ENCODE measurements at places on chromosomes 13 and 19. TPM values are rescaled to one million over a fixed set of nuclear protein-coding genes. Genes with fewer than 3 reads are reported as not detected.

- no peak for DNase-seq
Observed at GRCh38 chr19:41422456-41422855, 4.7 kb downstream of the B3GNT8 start.

- DNase-seq, result no peak
Observed at GRCh38 chr19:6826281-6826920, 53.9 kb downstream of the VAV1 start.

GRCh38 chr19:41595258-41595889 is 19.4 kb downstream of the CEACAM21 start:
- DNase-seq, result peak; percentile 65

DNA sequence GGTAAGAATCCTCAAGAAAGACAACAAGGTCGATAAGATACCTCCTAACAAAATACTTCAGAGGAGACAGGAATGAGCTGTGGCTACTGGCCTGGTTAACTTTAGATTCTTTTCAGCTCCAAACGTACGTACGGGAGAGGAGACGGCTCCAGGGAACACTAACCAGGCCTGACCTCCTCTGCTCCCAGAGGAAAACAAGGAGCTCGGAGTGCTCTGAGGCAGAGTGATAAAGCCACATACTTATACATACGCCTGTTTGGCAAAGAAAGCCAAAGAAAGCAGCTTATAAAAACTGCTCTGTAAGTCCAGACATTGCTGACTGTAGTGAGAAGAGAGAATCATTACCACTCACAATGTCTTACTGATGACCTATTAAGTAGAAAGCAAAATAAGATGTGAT is 263.9 kb downstream of the MZT1 start:
- no peak for DNase-seq

DNA sequence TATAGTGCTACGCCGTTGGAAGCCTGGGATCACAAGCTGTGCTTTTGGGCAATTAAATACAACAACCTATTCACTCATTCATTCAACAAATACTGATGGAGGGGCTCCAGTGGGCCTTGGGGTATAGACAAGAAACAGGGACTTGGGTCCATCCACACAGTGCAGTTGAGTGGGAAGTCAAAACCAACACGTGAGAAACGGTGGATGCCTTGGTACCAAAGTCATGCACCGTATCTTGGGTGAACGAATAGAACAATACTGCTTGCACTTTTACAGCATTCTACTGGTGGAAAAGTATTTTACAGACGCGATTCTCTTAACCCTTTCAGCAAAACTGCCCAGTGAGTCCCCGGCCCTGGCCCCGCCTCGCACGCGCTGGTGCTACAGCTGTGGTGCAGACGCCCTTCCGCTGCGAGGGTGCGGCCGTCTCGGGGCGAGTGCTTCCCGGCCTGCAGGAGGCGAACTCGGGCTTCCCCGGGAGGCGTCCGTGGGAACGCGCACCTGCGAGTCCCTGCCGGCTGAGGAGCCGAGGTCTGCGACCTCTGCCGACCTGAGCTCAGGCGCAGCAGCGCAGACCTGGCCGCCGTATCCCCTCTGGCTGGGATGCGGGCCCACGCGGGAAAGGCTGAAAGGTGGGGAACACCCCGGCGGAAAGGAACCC is 8.3 kb downstream of the TNFRSF19 start:
- no peak for DNase-seq

DNA sequence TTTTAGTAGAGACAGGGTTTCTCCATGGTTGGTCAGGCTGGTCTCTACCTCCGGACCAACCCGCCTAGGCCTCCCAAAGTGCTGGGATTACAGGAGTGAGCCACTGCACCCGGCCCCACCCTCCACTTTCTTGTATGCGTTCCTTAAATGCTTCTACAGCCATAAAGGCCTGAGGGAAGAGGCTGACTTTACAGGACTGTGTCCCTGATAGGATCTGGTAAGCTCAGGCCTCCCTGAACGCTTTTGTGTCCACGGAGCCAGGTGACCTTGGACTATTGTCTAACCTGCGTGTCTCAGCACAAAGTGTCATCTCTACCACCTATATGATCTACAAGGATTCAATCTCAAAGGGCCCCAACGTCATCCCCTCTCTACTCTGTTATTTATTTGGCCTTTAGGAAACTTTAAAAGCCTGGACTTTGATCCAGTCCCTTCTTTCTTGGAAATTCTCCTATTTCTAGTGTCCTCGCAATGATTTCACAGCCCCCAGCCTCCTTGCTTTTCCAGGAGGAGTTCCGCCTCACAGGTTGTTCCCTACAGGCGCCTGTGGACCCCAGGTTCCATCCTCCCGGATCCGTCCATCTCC is 701 bp downstream of the ZNF552 start:
- DNase-seq, result no peak

GRCh38 chr13:29569253-29570050 is 26.0 kb downstream of the SLC7A1 start:
- DNase-seq, result no peak

DNA sequence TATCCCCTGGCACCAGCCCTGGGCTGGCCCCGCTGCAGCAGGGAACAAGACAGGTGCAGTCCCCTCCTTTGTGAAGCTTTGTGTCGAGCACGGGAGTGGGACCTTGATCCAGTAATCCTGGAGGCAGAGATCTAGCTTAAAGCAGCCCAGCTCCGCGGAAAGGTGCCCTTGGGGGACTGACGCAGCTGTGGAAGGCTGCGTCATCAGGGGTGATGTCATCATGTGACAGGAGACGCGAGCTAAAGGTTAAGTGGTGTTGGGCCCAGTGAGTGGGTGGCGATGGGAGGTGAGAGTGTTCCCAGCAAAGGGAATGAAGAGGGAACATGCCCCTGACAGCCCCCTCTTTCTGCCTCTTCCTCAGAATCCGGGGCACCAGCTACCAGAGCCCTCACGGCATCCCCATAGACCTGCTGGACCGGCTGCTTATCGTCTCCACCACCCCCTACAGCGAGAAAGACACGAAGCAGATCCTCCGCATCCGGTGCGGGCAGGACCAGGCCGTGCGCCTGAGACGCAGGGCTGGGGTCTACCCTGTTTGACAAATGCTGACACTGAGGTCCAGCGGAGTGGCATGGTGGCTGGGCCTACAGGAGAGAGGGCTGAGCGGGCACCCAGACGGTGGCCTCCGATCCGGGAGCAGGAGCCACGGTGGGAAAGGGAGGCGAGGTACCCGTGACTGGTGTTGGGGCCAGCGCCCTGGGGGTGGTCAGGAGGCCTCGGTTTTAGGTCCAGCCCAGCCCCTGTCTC is 2.6 kb downstream of the LHB start:
- DNase-seq, result no peak

DNA sequence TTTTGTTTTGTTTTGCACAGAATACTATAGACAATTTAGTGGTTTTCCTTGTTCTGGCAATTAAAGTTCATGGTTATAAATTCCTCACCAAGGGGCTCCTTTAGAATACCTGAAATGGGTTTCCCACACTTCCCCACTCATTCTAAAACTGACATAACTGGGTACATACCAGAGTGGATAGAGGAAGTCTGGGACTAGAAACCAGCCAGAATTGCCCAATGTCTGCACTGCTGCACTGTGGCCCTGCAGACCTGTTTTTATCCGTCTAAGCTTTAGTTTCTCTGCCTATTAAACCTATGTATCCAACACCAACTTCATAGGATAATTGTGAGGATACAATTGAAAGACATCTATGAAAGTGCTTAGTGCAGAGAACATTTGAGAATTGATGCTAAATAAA is 498.6 kb downstream of the KCTD12 start:
- no peak for DNase-seq

DNA sequence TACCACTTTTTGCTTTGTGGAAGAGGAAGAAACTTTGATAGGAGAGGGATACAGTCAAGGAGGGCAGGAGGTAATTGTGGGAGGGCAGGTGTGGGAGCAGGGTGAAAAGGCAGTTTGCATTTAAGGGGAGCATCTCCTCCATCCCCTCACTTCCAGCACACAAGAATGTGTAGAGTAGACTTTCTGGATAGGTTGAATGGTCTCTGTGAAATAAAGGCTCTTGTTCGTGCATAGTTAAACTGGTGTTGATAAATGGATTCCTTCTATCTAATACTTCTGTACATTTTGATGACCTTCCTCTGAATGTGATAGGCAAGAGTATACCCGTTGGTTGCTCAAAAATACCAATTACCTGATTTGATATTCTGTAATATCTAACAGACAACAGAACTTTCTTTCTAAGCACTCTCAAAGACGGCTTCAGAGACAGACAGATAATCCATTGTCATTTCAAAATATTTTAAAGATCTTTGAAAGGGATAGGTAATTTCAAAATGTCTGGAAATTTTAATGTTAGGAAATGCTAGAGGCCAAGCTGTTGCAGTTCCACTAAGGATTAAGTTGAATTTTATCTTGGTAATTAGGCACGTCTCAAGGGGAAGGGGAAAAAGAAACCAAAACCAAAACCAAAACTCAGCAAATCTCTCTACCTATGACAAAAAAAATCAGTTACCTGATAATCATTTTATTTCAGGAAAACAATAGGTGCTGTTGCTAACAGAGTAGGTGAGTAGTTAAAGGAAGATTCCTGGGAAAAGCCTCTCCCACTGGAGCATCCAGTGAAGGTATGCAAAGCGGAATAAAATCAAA is 302.6 kb downstream of the COG6 start:
- peak; percentile 22 for DNase-seq

DNA sequence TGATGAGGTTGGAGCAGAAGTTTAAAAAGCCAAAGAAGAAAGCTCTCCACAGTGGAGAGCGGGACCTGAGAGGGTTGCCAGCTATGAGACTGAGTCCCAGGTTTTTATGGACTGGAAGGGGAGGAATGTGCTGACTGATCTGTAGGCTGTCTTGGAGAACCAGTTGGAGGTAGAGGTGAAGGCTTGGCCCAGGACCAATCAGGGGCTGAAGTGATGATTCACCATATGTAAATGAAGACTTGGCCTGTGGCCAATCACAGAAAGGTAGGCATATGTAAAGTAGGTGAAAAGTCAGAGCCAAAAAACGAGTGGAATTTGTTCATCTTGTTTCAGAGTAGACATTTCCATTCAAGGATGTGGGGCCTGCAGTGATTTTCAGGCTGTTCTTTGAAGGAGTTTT is 17.5 kb upstream of the KBTBD6 start:
- no peak for DNase-seq

- DNase-seq, result no peak
Observed at GRCh38 chr19:5030822-5031221, 61.9 kb downstream of the KDM4B start.

DNA sequence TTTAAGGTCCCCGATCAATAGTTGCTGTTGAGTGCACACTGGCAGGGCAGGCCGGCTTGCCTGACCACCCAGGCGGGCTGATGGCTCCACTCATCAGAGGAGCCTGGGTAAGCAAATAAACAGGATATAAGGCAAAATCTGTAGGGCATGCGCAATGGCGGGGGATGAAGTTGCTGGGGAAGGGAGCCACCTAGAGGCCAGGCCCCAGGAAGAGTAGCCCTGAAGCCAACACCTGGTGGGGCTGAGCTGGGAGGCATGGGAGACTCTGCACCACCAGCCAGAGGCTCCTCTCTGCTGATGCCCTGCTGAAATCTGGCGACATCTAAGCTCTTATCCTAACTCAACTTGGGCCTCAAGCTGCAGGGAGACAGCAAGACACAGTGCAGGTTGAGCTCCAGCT is 324.3 kb downstream of the ZNF536 start:
- DNase-seq, result no peak

DNA sequence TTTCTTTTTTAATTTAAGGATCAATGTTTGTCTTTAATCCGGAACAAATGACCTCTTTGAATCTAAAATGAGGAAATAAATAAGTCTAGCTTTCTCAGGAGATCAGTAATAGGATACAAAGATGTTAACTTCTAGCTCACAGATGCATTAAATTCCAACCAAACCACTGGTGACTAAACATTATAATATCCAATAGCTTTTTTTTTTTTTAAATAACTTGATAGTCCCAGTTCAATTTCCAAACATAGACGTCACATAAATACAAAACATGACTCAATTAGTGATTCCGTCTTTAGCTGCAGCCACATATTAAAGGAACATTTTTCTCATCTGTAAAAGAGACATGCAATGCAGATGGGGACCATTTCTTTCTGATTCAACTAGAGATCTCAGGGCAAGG is 390.5 kb upstream of the PCDH9 start:
- DNase-seq, result no peak

DNA sequence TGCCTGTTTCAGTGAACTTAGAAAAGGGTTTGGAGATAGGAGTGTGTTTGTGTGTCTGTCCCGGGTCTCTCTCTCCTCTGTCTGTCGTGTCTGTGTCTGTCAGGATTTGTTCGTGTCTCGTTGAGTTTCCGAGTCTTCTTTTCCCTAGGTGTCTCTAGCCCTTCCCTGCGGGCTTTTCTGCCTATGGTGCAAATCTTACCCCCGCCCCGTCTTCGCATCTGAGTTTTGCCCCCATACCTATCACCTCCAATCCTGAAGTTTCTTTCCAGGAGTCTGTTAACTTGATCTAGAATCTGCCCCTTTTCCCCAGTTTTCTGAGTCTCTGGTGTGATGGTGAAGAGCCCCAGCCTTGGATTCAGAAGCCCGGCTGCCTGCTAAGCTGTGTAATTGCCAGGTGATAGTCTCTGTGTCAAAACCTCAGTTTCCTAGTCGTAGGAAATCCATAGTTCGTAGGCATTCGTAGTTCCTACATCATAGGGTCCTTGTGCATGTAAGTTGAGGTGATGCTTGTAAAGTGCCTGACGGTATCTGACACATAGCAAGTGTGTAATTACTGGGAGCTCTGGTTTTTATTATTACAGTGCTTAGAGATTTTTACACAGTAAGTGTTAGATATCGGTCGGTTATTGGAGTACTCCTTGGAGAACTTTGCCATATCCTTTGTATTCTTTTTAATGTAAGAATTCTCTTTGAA is 782 bp downstream of the EPN1 start:
- DNase-seq, result no peak

DNA sequence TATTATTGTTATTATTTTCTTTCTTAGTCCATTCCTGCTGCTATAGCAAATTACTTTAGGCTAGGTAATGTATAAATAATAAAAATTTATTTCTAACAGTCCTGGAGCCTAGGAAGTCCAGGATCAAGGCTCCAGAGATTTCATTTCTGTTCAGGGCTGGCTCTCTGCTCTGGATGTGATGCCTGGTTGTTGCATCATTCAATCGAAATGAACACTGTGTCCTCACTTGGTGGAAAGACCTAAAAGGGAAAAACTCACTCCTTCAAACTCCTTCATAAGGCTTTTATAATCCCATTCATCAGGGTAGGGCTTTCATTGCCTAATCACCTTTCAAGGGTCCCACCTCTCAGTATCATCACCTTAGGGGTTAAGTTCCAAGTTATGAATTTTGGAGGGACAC is 395.0 kb downstream of the EFNB2 start:
- no peak for DNase-seq

DNA sequence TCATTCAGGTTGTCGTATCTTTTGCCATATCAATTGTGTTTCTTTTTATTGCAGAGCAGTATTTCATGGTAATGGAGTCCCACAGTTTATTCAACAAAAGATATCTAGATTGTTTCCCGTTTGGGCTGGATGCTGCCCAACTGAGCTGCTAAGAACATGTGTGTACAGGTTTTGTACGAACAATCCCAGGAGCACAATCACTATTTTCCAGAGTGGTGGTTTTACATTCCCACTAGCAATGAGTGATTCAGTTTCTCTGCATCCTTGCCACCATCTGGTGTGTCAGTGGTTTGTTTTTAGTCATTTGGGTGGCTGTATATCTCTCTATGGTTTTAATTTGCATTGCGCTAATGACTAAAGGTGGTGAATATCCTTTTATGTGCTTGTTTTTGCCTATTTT is 52.7 kb upstream of the ZDHHC20 start:
- no peak for DNase-seq

- no peak for DNase-seq
Observed at GRCh38 chr13:109706015-109706715, 80.2 kb downstream of the IRS2 start.

The GPR18 gene
- 15.2 TPM for total RNA-seq

The ZSWIM9 gene
- 7.4 TPM for total RNA-seq

The ICAM4 gene
- total RNA-seq, result 0.33 TPM

The TMEM86B gene
- total RNA-seq, result 10.3 TPM

The NANOS3 gene
- total RNA-seq, result 1.5 TPM

The FFAR3 gene
- not detected for total RNA-seq

The NKPD1 gene
- 0.18 TPM for total RNA-seq

The CEACAM7 gene
- not detected for total RNA-seq
